ENCODE measurements at places on chromosomes 2 and 18.

DNA sequence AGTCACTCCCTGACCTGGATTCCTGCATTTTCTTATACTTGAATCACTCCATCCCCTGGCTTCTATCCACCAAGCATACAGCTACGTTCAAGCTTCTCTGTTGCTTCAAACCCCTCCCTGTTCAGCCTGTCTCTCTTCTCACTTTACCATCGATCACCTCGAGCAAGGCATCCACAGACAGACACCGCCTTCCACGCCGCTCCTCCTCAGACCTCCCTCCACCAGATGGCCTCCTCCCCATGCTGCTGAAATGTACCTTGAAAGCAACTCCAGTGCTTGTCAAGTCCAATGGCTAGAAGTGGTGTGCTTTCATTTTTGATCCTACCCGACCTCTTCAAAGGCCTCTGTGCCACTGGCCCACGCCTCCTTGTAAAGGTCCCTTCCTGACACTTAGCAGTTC is 131.3 kb upstream of the ACAA2 start:
- DNase-seq = peak; percentile 17

- DNase-seq = no peak
Measured at GRCh38 chr2:64982311-64982857, 6.8 kb upstream of the SLC1A4 start.

- DNase-seq = peak; percentile 48
Measured at GRCh38 chr2:26982102-26982742, 11.8 kb downstream of the MAPRE3 start.

DNA sequence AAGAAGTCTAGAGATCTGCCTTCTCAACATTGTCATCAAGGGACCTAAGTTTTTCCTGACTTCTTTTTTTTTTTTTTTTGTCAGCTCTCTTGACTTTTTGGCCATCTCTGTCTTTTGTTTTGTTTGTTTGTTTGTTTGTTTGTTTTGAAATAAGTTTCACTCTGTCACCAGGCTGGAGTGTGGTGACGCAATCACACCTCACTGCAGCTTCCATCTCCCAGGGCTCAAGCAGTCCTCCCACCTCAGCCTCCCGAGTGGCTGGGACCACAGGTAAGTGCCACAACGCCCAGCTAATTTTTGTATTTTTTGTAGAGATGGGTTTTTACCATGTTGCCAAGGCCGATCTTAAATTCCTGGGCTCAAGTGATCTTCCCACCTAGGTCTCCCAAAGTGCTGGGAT is 5.6 kb upstream of the PUS10 start:
- DNase-seq = no peak

- DNase-seq = peak; percentile 47
Measured at GRCh38 chr2:70708376-70709199, 59.4 kb downstream of the ADD2 start.

DNA sequence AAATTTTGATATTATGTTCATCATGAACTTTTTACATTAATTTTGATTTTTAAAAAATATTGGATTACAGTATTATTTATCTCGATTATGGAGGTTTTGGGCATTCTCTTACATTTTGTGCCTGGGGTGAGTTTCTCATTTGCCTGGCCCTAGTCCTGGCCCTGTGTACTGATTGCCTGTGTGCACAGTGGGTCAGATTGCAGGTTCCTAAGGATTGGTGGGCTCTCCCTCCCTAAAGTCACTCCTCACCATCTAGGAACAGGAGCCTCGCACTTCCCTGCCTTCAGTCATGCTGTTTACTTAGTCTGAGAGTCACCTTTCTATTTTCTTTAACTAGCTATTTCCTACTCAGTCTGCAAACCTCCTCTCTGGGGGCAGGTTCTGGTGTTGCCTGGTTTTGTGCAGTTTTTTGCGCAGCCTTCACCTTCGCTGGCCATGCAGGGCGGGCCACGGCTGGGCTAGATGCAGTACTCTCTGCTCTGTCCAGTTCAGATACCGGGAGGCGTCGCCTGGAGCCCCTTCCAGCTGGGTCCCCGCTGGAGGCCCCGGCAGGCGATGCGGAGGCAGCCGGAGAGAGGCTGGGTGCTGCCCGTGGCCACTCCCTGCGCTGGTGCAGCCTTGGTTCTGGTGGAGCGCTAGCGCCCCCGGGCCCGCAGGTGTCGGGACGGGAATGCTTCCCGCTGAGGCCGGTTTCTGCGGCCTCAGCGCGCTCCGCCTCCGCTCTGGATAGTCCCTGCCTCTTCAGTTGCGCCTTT is 23.3 kb upstream of the MC5R start:
- peak; percentile 34 for DNase-seq

- DNase-seq = peak; percentile 55
Measured at GRCh38 chr2:233026198-233026813, 6.2 kb upstream of the NEU2 start.

GRCh38 chr2:152729844-152730243 is 11.4 kb downstream of the ARL6IP6 start:
- DNase-seq = no peak

GRCh38 chr2:133579274-133579673 is 11.0 kb upstream of the NCKAP5 start:
- DNase-seq = peak; percentile 11

GRCh38 chr2:29115797-29116781 is 874 bp downstream of the CLIP4 start:
- peak; percentile 82 for DNase-seq

DNA sequence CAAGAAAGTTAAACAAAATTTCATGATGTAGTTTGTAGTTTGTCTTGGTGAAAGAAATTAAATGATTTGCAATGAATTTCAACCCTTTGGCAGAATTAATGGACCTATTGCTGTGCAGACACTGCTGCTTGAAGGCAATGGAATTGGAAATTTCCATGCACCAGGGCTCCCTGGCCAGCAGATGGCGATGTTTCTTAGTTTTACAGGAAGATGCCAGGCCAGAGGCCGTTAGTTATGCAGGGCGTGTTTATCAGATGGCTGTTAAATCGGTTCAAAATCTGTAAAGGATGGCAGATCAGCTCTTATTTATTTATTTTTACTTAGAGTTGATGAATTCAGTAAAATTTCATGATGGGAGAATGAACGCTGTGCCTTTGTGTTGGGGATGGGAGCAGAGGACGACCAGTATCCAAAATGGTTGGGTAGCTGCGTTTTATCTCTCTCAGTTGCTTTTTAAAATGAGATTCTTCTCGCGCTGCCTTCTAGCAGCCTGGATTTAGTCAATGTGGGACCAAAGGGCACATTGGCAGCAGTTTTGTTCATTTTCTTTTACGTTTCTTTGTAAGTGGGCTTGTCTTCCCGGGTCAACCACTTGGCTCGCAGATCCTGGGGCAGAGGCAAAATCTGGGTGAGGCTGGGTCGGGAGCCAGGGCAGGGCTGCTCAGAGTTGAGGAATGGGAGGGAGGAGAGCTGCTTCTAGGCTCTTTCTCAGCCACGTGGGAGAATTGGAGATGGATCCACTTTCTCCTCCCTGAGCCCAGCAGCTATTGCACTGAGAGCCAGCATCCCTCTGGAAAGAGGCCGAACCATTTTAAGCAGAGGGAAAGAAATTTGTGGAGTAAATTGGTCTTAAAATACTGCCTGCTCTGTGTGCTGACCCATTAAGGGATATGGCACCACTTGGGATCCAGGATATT is 344.0 kb downstream of the PIK3C3 start:
- peak; percentile 78 for DNase-seq

DNA sequence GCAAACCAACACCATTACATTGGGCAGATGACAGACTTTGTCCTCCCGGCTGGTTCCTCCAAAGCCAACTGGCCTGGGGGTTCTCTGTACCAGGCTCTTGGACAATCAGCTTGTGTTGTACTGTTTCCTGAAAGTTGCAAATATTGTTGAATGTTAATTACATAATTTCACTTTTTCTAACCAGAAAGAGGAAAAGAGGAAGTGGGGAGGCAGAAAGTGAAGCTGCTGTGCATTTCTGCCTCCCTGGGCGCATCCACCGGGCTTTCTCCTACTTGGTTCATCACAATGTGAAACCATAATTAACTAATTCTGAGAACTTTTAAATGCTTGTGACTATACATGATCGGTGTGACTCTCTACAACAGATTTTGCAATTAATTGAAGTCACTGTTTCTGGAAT is 10.1 kb downstream of the TWIST2 start:
- no peak for DNase-seq

- no peak for DNase-seq
Measured at GRCh38 chr18:70190529-70190928, 15.0 kb downstream of the RTTN start.

DNA sequence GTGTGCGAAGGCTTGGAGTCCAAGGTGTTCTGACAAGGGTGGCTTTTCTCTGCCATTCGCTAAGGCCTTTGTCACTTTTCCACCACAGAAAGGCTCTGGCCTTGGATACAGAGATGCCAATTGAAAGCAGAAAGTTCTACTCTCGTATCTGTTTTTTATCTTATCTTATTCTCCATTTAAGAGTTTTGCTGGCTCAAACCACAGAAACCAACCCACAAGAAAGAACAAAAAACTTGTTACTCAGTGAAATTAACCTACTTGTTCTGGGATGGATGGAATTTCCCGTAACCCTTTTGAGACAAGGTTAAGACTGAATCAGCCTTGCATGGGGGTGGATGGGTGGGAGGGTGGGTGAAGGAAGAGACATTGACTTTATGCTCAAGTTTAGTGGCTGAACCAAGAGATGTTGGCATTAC is 221.7 kb downstream of the CDH20 start:
- no peak for DNase-seq

DNA sequence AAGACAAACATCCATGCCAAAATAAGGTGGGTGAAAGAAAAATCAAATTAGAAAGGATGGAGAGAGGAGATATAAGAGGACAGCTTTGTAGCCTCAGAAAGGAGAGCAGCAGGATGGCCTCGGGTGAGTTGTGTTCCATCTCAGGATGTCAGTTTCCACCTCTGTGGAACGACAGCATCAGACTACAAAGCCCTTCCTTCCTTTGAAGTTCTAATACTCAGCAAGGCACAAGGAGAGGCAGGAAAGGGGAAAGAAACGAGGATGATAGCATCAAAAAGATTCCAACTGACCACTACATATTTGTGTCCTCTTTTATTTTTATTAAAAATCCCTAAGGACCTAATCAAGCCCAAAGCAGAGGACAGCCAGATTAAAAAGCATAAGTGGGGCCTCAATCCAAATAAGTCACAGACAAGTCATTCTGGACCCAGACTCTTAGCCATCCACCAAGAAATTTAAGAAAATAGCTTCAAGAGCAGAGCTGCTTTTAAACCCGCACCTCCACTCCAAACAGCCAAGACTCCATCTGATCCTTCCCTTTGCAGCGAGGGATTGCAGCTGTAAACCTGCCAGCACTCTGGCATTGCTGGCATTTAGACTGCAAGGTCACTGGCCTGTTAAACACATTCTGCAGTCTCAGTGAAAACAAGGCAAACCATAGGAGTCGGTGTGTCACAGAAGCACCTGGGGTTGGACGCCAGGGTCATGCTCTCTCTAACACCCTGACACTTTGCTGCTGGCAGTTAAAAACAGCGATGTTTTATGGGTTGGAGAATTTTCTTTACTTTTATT is 314.5 kb upstream of the CHAC2 start:
- DNase-seq = no peak

DNA sequence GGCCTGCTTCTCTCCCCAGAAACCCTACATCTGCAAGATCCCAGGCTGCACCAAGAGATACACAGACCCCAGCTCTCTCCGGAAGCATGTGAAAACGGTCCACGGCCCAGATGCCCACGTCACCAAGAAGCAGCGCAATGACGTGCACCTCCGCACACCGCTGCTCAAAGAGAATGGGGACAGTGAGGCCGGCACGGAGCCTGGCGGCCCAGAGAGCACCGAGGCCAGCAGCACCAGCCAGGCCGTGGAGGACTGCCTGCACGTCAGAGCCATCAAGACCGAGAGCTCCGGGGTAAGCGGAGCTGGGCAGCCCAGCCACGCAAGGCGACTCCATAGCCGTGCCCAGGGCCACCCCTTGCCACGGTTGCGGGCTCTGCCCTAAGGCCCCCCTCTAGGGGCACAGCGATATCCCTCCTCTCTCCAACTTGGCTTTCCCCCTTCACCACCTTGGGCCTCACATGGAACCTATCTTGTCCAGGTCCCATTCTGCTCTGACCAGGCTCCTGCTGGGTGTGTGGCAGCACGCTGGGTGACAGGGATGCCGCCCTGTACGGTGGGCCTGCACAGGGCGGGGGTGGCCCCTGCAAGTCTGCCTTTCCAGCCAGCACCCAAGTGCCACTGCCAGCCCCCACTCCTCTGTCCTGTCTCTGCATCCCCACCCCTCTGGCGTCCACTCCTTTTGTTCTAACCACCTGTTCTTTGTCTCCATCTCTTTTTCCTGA is 248.9 kb downstream of the GLI2 start:
- no peak for DNase-seq

- DNase-seq = peak; percentile 41
Measured at GRCh38 chr2:66578054-66578686, 143.2 kb downstream of the MEIS1 start.

GRCh38 chr2:108262036-108262435 is 22.3 kb downstream of the SULT1C3 start:
- DNase-seq = no peak

DNA sequence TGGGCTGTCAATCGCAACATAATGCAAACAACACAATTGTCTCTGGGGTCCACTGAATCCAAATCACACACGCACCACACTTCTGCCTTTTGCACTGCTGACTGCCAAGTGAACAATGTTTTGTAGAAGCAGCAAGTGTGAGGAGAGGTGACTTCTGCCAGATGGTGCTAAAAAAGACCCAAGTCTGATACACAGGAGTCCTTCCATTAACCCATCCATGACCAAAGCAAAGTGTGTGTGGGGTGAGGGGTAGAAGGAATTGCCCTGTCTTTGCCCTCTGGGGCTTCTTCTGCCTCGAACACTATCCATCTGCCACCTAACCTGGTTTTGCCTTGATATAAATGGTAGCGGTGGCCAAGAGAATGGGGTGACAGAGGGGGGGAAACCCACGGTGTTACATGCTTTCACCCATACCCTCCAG is 50.0 kb downstream of the C2orf42 start:
- no peak for DNase-seq

DNA sequence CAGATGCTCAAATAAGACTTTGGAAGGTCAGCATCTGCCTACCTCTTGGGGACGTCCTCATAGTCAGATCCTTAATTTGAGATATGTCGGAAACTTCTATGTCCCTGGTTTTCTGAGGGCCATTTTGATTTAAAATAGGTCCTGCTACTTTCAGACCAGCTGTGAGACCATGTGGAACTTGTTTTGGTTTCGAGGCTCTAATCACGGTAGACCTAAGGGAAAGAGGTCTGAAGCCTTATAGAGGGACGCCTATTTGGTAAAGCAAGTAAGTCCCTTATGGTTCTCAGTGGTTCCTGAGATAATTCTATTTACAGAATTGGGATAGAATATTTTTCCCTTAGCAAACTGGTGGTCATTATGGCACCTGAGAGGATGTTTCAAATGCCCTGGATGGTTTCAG is 75.1 kb downstream of the RFTN2 start:
- DNase-seq = no peak

- DNase-seq = no peak
Measured at GRCh38 chr2:235747786-235748091, 253.9 kb downstream of the AGAP1 start.

- DNase-seq = peak; percentile 73
Measured at GRCh38 chr2:74708883-74709282, 54.8 kb downstream of the SEMA4F start.

Measured in fibroblast of mammary gland (primary cell).